ENCODE measurements at places on chromosomes 1 and 21. TPM values are rescaled to one million over a fixed set of nuclear protein-coding genes. Genes with fewer than 3 reads are reported as not detected.
A peak's percentile ranks its signal among the peaks of the same experiment; 100 is the strongest.

C1orf185 gene
- total RNA-seq: not detected

GRCh38 chr1:36909946-36910725, 124.2 kb downstream of the GRIK3 start:
- H3K4me1 ChIP-seq: no peaks in the 10 kb centered on the region
- H3K36me3 ChIP-seq: no peaks in the 10 kb centered on the region
- H3K4me3 ChIP-seq: no peak overlapping the region
- no peak overlapping the region for H3K27ac ChIP-seq

TNFRSF4 gene
- total RNA-seq: not detected

DNA sequence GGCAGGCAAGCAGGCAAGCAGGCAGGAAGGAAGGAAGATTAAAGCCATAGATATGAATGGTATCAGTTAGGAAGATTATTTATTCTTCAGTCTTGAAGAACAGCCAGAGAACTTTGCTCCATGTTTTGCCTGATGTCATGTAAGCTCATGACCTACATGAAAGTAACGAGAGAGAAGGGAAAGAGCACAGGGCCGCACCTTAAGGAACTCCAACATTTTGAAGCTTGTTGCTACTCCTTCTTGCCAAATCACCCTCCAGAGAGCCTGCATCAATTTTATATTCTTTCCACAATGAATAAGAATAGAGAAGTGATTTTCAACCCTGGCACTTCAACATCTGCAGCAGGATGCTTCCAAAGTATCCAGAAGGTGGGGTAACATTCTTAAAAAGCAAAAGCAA, 78.0 kb upstream of the EFHD2 start:
- H3K27ac ChIP-seq: no peak overlapping the region
- H3K27me3 ChIP-seq: no peaks in the 10 kb centered on the region
- no peaks in the 10 kb centered on the region for H3K36me3 ChIP-seq

DNA sequence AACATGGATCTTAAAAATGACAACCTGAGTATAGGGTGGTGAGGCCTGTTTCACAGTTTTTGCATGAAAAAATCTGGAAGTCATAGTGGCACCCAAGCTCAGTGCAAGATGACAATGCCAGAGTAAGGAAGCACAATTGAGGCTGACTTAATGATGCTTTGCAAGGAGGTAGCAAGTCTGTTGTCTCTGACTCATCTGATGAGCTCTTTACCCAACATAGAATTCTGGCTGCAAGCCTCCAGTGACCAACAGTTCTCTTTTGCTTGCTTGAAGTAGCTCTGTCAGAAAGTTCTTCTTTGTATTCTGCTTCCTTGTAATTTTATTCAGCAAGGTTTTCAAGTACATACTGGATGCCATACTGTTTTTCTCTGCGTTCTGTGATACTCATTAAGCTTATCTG, 117.1 kb downstream of the FOXD2 start:
- no peaks in the 10 kb centered on the region for H3K36me3 ChIP-seq
- H3K4me1 ChIP-seq: peaks cover 5% of the 10 kb centered on the region
- H3K4me3 ChIP-seq: no peak overlapping the region
- no peak for DNase-seq
- no peaks in the 10 kb centered on the region for H3K27me3 ChIP-seq
- no peak overlapping the region for H3K27ac ChIP-seq

DNA sequence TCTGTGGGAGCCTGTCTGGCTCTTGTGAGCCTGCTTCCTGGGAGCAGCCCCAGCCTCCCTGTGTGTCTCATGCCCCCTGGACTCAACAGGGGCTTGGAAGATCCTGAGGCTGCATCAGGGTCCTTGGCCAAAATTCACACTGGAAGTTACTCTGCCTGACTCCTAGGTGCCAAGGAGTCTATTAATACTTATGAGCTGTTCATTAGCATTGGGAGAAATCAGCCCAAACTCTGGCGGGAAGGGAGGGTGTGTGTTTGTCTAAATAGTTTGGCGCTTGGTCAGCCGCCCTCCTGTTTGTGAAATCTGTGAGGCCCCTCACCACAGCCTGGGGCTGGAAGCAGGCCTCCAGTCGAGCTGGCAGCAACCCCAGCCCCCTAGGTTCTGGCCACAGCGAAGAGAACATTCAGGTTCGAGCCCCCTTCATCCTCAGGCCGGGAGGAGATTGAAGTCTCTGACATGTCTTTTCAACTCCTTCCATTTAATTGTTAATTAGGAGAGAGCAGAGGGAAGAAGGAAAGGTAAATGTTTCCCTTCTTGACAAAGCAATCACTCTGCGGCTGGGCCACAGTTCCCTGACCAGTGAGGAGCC, 82.1 kb upstream of the F3 start:
- no peaks in the 10 kb centered on the region for H3K27me3 ChIP-seq
- no peaks in the 10 kb centered on the region for H3K36me3 ChIP-seq
- H3K27ac ChIP-seq: no peak overlapping the region
- DNase-seq: no peak
- peaks cover 9% of the 10 kb centered on the region for H3K4me1 ChIP-seq

GPA33 gene
- total RNA-seq: 0.74 TPM

- H3K4me3 ChIP-seq: no peak overlapping the region
- no peak overlapping the region for H3K27ac ChIP-seq
- H3K4me1 ChIP-seq: peaks cover 15% of the 10 kb centered on the region
- no peak for DNase-seq
Observed at GRCh38 chr1:42239041-42239440, 74.5 kb upstream of the GUCA2A start.

PUSL1 gene
- 31.2 TPM for total RNA-seq

B3GALNT2 gene
- 48.6 TPM for total RNA-seq

DNA sequence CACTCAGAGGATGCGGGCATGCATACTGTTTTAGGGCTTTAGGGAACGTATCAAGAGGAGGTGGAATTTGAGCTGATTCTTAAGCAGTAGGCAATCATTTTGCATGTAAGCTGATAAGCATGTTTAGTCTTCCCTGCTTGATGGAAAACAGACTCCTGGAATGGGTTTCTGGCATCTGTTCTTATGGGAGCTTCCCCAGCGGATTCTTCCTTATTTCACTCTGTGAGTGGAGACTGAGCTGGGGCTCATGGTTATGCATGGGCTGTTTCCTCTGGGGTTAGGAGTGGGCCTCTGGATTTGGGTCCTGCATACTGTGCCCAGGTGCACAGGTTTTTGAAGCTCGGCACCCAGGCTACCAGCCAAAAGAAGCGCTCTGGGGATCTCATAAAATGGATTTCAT, 93.4 kb downstream of the DIRAS3 start:
- H3K4me1 ChIP-seq: no peaks in the 10 kb centered on the region
- H3K27ac ChIP-seq: no peak overlapping the region
- H3K4me3 ChIP-seq: no peak overlapping the region

GRCh38 chr1:64292399-64292798, 89.0 kb downstream of the UBE2U start:
- peaks cover 15% of the 10 kb centered on the region for H3K4me1 ChIP-seq
- H3K27ac ChIP-seq: no peak overlapping the region
- H3K27me3 ChIP-seq: no peaks in the 10 kb centered on the region
- no peaks in the 10 kb centered on the region for H3K36me3 ChIP-seq

DNA sequence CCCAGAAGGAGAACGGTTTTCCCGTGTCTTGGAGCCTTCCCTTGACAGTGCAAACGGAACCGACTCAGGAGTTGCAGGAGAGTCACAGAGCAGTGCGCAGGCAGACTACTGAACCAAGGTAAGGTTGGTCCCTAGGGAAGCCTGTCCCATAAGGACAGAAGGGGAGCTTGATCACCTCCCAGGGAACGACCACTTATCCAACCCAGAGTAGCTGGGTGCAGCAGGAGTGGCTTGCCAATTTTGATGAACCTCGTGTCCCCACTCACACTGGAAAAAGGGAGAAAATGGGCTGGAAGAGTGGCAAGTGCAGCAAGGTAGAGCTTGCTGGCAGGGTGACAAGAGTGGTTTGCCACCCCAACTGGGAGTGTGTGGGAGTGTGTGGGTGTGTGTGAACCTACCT, 95.1 kb downstream of the LIPI start:
- no peaks in the 10 kb centered on the region for H3K36me3 ChIP-seq
- no peaks in the 10 kb centered on the region for H3K4me1 ChIP-seq
- no peak for DNase-seq
- H3K27ac ChIP-seq: no peak overlapping the region
- H3K4me3 ChIP-seq: no peak overlapping the region
- H3K27me3 ChIP-seq: no peaks in the 10 kb centered on the region

HSPA6 gene
- total RNA-seq: 0.98 TPM

- no peaks in the 10 kb centered on the region for H3K27me3 ChIP-seq
- H3K27ac ChIP-seq: no peak overlapping the region
- no peaks in the 10 kb centered on the region for H3K4me1 ChIP-seq
- no peak for DNase-seq
- H3K4me3 ChIP-seq: no peak overlapping the region
Observed at GRCh38 chr1:65508051-65508450, 87.6 kb downstream of the LEPR start.

DNA sequence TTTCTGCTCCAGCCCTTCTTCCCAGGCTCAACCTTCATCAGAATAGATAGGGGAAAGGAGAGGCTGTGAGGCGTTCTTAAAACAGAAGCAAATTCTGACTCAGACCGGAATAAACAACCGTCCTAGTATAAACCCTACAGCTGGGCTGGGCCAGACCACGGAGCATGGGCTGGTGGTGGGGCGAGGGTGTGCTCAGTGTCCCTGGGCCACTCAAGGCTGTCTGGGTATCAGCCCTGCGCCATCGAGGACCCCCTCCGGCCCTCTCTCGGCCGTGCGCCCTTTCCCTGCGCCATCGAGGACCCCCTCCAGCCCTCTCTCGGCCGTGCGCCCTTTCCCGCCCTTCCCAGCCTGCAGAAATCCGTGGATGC, 36.0 kb downstream of the CAPN2 start:
- H3K27ac ChIP-seq: peak overlapping the region; percentile 81
- H3K36me3 ChIP-seq: peaks cover 70% of the 10 kb centered on the region
- peaks cover 23% of the 10 kb centered on the region for H3K4me1 ChIP-seq
- H3K27me3 ChIP-seq: no peaks in the 10 kb centered on the region
- peak overlapping the region; percentile 35 for H3K4me3 ChIP-seq

DNA sequence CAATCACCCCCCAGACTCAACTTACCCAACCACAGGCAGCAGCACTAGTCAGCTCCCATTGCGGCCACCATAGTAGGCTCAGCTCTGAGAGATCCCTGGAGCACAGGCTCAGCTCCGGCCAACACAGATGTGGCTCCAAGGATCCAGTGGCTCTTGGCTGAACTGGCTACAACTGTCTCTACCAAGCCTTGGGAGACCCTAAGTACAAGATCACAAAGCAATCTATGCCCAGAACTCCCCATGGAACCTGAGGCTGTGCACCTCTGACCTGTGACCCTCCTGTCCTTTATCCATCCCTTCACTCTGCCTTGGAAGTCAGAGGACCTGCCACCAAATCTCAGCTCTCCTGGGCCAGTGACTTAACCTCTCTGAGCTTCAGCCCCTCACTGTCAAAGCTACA, 61.8 kb upstream of the GJB5 start:
- H3K4me3 ChIP-seq: no peak overlapping the region
- no peaks in the 10 kb centered on the region for H3K4me1 ChIP-seq
- H3K27ac ChIP-seq: no peak overlapping the region
- no peaks in the 10 kb centered on the region for H3K36me3 ChIP-seq
- H3K27me3 ChIP-seq: no peaks in the 10 kb centered on the region

- no peaks in the 10 kb centered on the region for H3K36me3 ChIP-seq
- no peaks in the 10 kb centered on the region for H3K27me3 ChIP-seq
- no peaks in the 10 kb centered on the region for H3K4me1 ChIP-seq
- DNase-seq: no peak
- H3K27ac ChIP-seq: no peak overlapping the region
Observed at GRCh38 chr1:204331847-204332487, 27.8 kb downstream of the PLEKHA6 start.

- no peak for DNase-seq
- no peaks in the 10 kb centered on the region for H3K27me3 ChIP-seq
- no peak overlapping the region for H3K27ac ChIP-seq
- H3K4me3 ChIP-seq: no peak overlapping the region
Observed at GRCh38 chr1:39368045-39368444, 123.4 kb upstream of the BMP8A start.

TEX38 gene
- total RNA-seq: not detected

GRCh38 chr1:160091666-160092223, 6.7 kb downstream of the IGSF8 start:
- peaks cover 8% of the 10 kb centered on the region for H3K4me1 ChIP-seq
- H3K27ac ChIP-seq: no peak overlapping the region
- H3K36me3 ChIP-seq: no peaks in the 10 kb centered on the region
- no peaks in the 10 kb centered on the region for H3K27me3 ChIP-seq
- no peak for DNase-seq

- H3K27ac ChIP-seq: no peak overlapping the region
- no peaks in the 10 kb centered on the region for H3K4me1 ChIP-seq
- H3K36me3 ChIP-seq: no peaks in the 10 kb centered on the region
- H3K27me3 ChIP-seq: no peaks in the 10 kb centered on the region
- H3K4me3 ChIP-seq: no peak overlapping the region
Observed at GRCh38 chr1:224744521-224744920, 128.4 kb downstream of the CNIH3 start.

GRCh38 chr1:46400421-46400820, 6.3 kb downstream of the FAAH start:
- no peak overlapping the region for H3K27ac ChIP-seq
- H3K27me3 ChIP-seq: no peaks in the 10 kb centered on the region
- DNase-seq: no peak
- H3K4me3 ChIP-seq: no peak overlapping the region
- no peaks in the 10 kb centered on the region for H3K36me3 ChIP-seq

- H3K4me1 ChIP-seq: peaks cover 14% of the 10 kb centered on the region
- H3K4me3 ChIP-seq: no peak overlapping the region
- DNase-seq: no peak
- no peak overlapping the region for H3K27ac ChIP-seq
Observed at GRCh38 chr1:51435878-51436277, 83.2 kb downstream of the EPS15 start.

DNA sequence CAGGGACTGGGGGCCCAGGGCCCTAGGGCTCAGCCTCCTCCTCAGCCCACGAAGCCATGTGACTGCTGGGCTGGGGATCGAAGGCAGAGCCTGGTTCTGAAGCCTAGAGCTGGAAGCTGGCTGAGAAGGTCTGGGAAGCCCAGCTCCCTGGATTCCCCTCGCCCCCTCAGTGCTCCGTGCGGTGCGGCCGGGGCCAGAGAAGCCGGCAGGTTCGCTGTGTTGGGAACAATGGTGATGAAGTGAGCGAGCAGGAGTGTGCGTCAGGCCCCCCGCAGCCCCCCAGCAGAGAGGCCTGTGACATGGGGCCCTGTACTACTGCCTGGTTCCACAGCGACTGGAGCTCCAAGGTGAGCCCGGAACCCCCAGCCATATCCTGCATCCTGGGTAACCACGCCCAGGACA, 9.1 kb downstream of the ADAMTSL4 start:
- peak overlapping the region; percentile 100 for H3K27ac ChIP-seq
- H3K4me1 ChIP-seq: peaks cover 55% of the 10 kb centered on the region
- no peak for DNase-seq
- H3K27me3 ChIP-seq: no peaks in the 10 kb centered on the region
- H3K36me3 ChIP-seq: peaks cover 13% of the 10 kb centered on the region
- H3K4me3 ChIP-seq: peak overlapping the region; percentile 72

DNA sequence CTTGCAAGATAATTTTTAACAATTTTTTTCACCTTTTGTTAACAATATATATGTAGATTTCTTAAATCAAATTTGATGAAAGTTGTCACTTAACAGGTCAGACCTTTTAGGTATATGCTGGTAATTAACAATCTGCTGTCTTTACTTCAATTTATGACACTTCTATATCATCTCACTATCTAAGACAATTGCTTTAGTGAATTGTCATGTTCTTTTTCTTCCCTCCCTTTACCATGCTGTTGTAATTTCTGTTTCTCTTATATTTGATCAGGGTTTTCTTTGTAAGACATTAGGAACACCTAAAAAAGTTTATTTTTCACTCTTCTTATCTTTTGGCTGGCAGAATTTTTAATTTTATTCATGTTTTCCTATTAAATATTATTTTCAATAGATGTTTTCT, 2.0 kb downstream of the IFI16 start:
- peak overlapping the region; percentile 41 for H3K4me3 ChIP-seq
- peak overlapping the region; percentile 85 for H3K27ac ChIP-seq
- no peak for DNase-seq
- no peaks in the 10 kb centered on the region for H3K36me3 ChIP-seq
